8988T (cell line): ENCODE measurements at places on chromosomes 1 and 21.

- DNase-seq, result no peak
These were observed 2.6 kb downstream of the FUCA1 start for GRCh38 chr1:23865543-23865930.

GRCh38 chr1:228284521-228284920 lies 76.7 kb downstream of the OBSCN start:
- DNase-seq, result no peak

GRCh38 chr1:154611150-154611862 lies 3.3 kb upstream of the ADAR start:
- no peak for DNase-seq

GRCh38 chr1:44113095-44113609 lies 5.5 kb upstream of the KLF17 start:
- no peak for DNase-seq

GRCh38 chr1:203778146-203778545 lies 13.2 kb downstream of the LAX1 start:
- no peak for DNase-seq

DNA sequence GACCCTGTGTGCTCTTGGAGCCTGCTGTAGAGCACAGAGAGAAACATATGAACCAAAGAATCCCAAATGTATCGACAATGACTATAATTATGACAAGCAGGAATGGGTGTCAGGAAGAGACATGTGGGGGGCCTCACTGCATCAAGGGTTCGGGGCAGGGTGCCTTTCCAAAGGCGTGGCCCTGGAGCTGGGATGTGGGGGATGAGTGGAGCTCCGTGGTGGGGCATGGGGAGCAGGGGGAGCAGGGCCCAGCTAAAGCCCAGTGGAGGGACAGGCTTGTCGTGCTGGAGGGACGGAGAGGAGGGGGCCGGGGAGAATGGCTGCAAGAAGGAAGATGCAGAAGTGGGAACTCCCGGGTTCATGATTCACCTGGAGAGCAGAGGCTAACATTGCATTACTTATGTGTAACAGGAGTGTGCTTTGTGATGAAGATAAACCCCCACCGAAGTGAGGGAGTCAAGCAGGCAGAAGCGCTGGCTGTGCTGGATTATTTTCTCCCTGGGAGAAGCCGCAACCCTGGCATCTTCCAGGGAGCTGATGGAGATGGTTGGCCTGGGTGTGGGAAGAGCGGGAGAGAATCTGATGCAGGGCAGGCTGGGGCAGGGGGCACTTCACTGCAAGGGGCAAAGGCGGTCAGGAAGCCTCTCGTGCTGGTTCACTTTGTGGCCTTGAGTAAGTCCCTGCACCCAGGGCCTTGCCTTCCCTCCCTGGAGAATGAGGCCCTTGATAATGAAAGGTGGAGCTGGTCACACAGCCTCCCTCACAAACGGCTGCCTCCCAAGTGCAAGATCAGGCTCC lies 124.6 kb upstream of the RUNX3 start:
- no peak for DNase-seq

DNA sequence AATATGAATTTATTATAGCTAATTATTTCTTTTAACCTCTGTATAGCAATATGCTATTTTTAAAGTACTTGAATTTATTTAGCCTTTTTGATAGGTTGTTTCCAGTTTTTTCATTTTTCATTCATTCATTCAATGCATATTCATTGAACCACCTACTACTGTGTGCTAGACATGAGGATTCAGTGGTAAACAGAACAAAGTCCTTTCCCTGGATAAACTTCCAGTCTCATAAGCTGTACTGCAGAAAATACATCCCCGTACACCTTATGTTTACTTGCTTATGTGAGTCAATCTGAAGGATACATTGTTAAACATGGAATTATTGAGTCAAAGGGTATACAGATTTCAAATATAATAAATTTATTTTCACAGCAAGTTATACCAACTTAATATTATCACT lies 21.9 kb downstream of the AGL start:
- DNase-seq, result no peak

- DNase-seq, result no peak
These were observed 151.6 kb upstream of the IVNS1ABP start for GRCh38 chr1:185468626-185469025.

DNA sequence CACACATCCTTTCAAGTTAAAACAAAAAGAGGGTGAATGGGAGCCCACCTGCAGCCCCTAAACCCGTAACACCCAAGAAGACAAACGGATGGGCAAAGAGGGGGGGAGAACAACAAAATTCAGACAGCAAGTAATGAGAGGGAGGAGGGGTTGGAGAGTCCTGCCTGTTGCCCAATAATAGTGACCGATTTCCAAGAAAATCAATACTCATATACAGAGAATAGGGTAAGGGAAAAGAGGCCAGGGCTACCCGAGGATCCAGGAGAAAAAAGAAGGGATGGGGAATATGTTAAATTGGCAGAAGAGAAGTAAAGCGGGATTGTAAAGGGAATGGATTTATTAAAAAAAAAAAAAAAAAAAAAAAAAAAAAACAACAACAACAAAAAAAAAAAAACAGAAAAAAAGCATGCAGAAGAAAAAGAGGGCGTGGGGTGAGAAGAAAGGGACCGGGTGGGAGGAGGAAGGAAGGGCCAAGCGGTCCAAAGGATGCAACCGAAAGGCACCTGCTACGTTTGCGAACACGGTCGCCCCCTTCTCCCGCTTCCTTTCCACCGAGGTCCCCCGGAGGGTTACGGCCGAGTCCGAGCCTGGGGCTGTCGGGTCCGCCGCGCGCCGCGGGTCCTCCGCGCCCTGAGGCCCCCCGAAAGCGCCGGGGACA lies 930 bp downstream of the SLC30A10 start:
- DNase-seq, result no peak

GRCh38 chr1:178376008-178376407 lies 120.8 kb downstream of the CLEC20A start:
- DNase-seq, result no peak

- DNase-seq, result no peak
These were observed 57.7 kb downstream of the SELENOF start for GRCh38 chr1:86856196-86856595.

DNA sequence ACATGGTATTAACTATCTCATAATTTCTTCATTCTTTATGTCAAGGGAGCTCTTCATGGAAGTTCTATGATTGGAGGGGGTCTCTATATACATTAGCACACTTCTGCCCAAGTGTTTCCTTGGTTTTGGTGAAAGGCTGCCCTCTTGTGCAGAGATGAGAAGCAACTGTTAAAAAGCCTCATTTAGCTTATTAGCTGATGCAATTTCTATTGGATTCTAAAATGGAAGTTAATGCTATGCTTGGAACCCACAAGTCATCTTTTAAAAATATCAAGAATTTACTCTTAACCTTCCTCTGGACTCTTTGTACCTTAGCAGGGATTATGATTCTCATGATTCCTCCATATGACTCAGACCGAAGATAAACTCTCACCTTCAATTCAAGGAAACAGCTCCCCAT lies 328.9 kb downstream of the PTBP2 start:
- no peak for DNase-seq

DNA sequence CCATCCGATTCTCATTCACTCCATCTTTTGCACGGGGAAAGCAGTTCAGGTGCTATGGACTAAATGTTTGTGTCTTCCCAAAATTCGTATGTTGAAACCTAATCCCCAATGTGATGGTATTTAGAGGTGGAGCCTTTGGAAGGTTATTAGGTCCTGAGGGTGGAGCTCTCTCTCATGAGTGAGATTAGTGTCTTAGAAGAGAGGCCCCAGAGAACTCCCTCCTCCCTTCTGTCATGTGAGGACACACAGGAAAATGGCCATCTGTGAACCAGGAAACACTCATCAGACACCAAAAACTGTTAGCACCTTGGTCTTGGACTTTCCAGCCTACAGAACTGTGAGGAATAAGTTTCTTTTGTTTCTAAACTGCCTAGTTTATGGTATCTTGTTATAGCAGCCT lies 15.8 kb upstream of the CCDC190 start:
- no peak for DNase-seq

DNA sequence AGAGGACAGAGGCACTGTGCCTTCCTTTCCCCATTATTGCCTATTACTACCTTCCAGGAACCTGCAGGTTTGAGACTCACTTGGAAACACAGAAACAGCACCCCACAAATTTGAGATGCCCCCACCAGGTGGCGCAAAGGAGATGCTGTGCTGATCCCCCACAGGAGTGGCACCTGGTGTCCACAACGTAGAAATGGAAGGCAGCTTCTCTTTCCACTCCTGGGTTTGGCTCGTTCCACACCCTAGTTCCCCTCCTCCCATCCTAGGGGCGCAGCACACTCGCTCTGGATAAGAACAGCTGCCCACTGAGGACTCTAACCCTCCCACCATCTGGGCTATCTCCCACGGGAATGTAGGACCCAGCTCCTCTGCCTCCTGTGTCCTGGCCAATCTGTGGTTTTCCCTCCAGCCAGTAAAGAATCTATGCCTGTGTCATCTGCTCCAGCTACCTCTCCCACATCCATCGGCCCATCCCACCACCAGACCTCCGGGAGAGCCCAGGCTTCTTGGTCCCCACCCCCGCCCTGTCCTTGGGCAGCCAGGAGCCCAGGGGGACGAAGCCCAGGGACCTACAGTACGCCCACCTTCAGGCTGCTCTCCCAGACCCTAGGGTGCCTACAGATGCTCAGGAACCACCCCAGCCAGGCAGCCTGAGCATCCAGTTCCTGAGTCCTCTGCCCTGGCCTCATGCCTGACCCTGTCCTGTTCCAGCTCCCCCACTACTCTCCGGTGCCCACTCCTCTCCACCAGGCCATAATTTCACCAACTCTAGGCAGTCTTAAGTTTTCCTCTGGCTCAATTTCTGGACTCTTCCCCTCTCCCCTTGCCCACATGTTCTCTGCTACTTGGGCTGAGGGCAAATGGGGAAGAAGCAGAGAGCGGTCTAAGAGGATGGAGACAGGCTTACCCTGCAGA lies 549 bp downstream of the THBS3 start:
- peak; percentile 74 for DNase-seq

DNA sequence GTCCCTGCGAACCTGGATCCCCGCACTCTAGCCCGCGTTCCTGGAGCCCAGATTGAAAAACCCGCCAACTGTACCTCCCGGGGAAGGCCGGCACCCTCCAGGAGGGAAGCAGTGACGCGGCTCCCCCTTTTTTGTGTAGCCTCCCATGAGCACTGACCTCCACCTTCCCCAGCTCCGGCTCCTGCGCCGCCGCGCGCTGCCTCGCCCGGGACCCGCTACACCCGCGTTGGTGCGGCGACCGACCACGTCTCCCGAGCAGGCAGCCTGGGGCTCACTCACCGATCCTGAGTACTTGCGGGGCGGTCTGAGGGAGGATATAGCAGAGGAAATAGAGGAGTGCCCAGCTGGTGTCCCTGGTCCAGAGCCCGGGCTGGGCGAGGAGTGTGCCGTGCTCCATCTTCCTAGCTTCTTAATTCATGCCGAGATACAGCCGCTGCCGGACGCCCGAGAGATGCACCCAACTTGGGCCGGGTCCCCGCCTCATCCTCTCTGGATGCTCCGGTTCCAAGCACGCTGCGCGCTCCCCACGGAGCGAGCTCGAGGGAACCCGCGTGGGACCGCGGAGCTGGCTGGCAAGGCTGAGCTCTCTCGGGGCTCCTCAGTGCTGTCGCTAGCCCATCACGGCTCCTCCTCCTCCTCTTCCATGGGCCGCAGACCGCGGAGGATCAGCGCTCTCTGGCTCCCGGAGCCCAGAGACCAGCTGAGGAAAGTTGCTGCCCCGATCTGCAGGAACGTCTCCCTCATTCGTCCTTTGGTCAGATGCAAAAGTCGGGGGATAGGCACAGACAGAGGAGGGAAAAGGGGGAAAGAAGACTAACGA lies 482 bp downstream of the GRIK1 start:
- no peak for DNase-seq

DNA sequence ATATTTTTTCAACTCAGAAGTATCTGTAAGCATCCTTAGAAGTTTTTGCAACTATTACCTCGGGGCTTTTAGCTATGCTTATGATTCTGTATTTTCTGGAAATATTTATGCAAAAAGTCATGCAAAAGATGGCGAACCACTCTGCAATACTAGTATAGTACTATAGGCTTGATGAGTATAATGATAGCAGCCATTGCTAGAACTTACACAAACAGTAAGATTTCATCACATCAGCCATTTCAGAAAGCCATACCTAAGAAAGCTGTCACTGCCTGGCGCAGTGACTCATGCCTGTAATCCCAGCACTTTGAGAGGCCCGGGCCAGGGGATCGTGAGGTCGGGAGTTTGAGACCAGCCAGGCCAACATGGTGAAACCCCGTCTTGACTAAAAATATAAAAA lies 227.1 kb downstream of the LRRC7 start:
- no peak for DNase-seq

GRCh38 chr1:207072233-207072632 lies 16.4 kb upstream of the C4BPB start:
- DNase-seq, result no peak

- no peak for DNase-seq
These were observed 1.7 kb upstream of the HRNR start for GRCh38 chr1:152225678-152226077.

- DNase-seq, result no peak
These were observed 37.4 kb downstream of the RHOU start for GRCh38 chr1:228772516-228773212.

DNA sequence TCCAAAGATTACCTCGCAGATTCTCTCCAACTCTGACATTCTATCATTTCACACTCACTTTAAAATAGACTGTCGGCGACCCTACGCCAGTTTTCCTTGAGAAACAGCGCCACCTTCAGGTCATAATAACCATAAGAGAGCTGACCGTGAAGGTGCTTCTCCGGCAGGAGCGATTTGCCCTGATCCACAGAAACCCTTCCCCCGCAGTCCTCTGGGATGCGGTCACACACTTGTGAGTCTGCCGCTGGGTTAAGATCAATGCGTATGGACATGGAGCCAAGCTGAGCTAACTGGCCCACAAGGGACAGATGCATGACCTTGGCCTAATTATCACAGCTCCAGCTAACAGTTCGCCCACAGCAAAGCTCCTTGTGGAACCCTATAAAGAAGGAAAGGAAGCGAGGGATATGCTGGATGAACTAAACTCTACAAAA lies 32.8 kb upstream of the IFNAR2 start:
- peak; percentile 21 for DNase-seq

- no peak for DNase-seq
These were observed 528.4 kb upstream of the RGS18 start for GRCh38 chr1:191629836-191630235.

DNA sequence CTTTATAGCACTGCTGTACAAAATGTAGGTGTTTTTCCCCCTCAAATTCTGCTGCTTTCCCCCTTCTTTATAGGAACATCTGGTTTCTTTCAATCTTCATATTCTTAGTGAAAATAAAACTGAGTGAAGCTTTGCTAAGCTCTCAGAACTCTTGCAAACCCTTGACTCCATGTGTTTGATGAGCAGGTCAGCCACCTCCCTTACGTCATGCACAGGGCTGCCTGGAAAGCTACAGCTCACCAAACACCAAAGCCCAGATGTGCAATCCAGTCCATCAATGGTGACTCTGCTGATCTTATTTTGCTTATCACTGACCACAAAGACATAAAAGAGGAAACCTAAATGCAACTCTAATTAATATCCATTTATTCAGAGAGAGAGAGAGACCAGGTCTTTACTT lies 5.5 kb downstream of the CACNA1E start:
- no peak for DNase-seq

- no peak for DNase-seq
These were observed 1443.7 kb downstream of the MRPL39 start for GRCh38 chr21:24163539-24163938.

GRCh38 chr1:55000110-55001085 lies 1.7 kb downstream of the BSND start:
- no peak for DNase-seq
